ENCODE measurements at places on chromosomes 2 and 18.

DNA sequence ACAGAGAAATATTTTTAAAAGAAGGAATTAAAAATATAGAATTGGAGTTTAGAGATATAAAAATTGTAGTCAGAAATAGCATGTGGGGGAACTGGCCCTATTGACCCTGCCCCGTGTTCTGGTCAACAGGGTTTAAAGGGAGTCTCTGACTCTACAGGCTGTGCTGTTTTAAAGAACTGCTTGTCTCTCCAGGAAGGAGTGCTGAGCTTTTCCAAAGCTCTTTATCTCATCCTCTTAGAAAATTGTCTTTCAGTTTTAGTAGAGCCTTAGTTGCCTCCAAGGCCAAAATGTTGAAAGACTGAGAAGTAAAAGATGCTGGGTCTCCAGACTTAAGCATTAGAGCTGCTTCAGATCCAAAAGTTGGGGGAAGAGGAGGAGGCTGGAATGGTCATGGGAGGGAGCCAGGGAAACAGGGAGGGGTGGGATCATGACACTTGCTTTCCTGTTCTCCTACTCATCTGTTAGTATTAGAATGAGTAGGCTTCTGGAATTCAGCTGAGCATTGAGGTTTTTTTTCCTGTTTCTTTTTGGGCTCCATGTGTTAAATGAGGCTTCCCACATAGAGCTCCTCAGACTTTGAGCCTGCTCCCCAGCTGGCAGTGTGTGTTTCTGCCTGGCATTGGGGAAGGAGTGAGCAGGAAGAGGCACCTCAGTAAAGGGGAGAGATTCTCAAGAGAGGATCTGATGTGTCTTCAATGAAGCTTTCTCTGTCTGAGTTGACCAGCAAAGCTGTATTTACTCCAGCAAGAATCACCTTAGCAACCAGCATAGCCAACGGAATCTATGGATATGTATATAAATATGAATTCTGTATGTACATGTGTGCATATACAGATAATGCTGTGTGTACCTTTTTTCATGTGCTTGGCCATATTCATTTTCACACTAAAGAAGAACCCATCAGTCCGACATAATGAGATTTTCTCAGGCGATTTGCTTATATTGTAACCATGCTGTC is 186.8 kb upstream of the FBXO11 start:
- DNase-seq: no peak

GRCh38 chr2:129191530-129191929 is 787.9 kb upstream of the RAB6C start:
- DNase-seq: no peak

DNA sequence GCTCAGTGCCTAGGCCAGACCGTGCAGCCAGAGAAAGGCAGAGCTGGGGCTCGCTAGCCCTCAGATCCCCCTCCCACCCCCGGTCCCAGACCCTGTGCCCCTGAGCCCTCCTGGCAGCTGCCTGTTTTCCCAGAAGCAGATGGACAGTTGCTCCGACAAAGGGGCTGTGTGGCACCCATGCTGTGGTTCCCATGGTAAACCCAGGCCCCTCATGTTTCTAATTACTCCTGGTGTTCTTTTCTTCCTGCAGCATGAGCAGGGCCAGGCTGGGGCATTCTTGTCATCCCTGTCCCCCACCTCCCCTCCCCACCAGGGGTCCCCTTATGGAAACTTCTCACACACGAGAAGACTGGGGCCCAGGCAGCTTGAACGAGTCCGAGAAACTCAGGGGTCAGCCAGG is 269.6 kb downstream of the HAUS1 start:
- DNase-seq: no peak

DNA sequence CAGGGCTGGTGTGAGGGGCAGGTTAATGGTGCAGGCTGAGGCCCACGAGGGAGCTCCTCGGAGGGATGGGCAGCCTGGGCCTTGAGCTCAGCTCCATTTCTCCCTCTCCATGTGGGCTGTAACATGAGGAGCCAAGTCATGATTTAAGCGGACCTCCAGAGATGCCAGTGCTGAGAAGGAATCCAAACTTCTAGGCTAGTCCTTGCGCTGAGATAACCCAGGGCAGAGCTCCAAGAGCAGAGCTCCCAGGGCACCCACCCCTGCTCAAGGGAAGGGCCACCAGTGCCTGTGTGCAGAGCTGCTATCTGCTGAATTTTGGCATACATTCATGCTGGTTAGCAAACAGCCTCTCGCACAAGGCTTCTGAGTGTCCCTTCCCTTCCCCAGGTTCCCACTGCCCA is 95.1 kb downstream of the MRO start:
- no peak for DNase-seq

GRCh38 chr2:155026651-155027174 is 328.2 kb downstream of the KCNJ3 start:
- DNase-seq: no peak

DNA sequence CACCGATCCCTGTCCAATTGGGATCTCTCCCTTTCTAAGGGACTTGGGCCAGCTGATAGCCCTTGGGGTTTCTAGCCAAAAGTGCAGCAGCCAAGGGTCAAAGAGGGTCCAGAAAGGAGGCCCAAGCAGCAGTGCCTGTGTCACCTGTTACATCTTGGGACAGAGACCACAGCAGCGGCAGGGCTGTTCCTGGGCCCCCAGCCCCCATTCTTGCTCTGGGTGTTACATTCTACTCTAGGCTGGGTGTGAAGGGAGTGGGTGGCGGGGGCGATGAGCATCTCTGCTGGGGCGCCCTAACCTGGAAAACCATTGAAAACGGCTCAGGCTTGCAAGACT is 1.2 kb downstream of the PAX3 start:
- DNase-seq: no peak

GRCh38 chr2:218582076-218582475 is 13.4 kb downstream of the CNOT9 start:
- DNase-seq: no peak

DNA sequence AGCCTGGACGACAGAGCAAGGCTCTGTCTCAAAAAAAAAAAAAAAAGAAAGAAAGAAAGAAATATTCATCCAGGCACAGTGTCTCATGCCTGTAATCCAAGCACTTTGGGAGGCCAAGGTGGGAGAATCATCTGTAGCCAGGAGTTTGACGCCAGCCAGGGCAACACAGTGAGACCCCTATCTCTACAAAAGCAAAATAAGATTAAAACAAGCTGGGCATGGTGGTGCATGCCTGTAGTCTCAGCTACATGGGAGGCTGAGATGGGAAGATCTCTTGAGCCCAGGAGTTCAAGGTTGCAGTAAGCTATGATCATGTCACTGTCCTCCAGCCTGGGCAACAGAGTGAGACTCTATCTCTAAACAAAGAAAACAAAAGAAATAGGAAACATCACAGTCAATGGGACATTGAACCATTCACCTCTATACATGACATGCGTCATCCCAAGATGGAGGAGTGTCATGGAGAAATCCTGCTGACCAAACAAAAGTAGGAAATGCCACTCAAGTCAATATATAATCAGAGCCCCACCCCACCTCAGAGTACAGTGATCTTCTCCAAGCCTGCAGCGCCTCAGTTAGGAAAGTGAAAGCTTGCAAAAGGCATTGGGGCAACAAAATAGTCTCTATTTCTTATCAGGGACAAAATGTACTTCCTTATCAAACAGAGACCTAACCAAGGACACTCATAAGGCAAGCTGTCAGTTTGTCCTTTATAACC is 9.8 kb downstream of the FEV start:
- DNase-seq: no peak

DNA sequence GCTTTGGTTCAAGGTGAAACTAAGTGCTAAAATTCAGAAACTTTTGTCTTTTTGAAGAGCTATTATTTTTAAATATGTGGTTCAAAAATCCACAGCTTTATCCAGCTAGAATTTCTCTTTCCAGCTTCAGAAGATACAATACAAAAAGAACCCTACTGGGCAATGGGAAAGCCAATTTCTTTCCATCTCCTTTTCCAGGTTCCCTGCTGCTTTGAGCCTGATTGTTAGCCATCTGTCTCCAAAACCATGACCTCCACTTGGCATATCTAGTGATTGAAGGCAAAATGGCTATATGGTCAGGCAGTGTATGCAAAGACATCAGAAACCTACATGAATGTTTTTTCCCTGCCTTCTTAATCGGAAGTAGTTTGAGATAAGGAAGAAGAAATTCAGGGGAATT is 134.1 kb downstream of the KCNH7 start:
- peak; percentile 77 for DNase-seq

- DNase-seq: no peak
Measured at GRCh38 chr18:39318462-39318861, 1752.9 kb upstream of the CELF4 start.

- no peak for DNase-seq
Measured at GRCh38 chr2:107721586-107721985, 105.1 kb upstream of the RGPD4 start.

DNA sequence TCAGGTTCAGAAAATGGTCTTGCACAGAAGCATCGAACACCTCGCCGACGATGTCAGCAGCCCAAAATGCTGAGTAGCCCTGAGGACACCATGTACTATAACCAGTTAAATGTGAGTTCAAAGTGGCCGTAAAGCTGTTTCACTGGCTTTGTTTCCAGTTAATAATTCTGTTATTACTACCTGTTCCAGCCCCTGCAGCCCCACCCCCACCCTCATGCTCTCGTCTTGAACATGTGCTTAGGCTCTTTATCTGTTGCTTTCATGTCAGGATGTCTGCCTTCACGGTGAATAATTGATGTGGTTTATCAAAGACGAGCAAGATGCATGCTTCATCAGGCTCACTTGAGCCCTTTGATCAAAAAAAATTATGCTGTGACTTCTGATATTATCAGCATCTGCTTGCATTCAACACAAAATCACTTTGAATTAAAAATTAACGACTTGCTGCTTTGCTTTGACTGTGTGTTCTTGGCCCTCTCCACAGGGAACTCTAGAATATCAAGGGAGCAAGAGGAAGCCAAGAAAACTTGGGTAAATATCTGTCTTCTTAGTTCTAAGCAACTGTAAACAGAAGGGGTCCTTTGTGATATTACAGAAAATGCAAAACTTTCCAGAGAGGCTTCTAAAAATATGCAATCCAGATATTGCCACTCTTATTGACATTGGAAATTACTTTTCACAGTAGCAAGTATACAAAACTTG is 63.4 kb upstream of the SP5 start:
- DNase-seq: no peak

DNA sequence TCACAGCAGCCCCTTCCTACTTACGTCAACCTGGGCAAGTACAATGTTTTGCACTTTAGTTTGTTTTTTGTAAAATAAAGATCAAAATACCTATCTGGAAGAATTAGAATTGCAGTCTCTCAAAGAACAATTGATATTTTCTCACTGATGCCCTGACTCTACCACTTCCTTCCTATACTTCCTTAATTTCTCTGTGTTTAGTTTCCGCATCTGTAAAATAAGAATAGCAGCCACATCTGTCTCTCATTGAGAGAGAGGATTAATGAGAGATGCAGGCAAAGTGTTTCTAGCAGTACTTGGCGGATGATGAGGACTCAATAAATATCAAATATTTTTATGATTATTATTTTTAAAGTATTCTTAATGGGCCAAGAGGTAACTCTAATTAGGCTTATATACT is 122.6 kb upstream of the PIEZO2 start:
- no peak for DNase-seq

- DNase-seq: no peak
Measured at GRCh38 chr2:79275197-79275596, 115.6 kb upstream of the REG3A start.

- no peak for DNase-seq
Measured at GRCh38 chr2:169285531-169286235, 76.7 kb downstream of the LRP2 start.

GRCh38 chr2:7403092-7403775 is 486.0 kb downstream of the RNF144A start:
- DNase-seq: no peak

DNA sequence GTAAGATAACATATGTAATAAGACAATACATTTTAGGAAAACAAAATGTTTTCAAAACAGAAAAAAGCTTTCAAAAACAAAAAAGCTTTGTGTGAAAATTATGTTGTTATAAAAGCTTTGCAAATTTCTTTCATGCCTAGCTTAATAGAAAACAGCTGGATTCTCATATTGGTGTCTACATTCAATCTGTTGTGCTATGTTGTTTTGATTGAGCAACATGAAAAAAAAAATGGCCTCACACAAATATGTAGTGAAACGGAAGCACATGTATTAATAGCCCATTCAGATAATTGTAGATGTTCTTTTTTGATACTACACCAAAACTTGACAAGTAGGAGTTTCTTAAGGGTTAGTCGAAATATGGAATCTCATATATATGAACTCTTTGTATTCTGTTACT is 197.5 kb downstream of the ZEB2 start:
- DNase-seq: no peak

- no peak for DNase-seq
Measured at GRCh38 chr2:112814278-112814677, 22.3 kb downstream of the IL1B start.

DNA sequence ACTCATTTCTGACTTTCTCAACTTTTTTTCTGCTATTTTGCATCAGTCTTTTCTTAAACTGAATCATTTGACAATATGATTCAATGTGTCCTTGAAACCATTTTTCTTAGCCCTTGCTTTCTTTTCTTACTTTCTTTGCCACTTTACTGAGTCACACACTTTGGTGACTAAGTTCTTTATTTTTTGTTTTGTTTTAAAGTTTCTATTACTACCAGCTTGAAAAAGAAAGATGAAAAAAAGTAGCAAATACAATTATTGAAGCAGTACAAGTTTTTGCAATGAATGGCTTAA is 116.5 kb downstream of the DOCK10 start:
- no peak for DNase-seq

DNA sequence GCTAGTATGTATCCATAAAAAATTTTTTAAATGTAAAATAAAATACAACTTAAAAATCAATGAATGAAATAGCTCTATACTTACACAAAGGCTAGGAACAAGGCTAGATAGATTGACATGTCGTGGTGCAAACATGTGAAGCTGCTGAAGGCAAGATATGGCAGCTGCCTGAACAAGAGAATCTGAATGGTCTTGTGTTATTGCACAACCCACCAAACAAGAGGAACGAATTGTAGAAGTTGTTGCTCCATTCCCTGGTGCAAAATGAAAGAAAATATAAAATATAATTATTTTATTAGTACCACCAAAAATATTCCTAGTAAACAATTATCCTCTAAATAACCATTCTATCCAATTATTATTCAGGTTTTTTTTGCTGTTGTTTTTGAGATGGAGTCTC is 46.4 kb downstream of the HEATR5B start:
- no peak for DNase-seq

DNA sequence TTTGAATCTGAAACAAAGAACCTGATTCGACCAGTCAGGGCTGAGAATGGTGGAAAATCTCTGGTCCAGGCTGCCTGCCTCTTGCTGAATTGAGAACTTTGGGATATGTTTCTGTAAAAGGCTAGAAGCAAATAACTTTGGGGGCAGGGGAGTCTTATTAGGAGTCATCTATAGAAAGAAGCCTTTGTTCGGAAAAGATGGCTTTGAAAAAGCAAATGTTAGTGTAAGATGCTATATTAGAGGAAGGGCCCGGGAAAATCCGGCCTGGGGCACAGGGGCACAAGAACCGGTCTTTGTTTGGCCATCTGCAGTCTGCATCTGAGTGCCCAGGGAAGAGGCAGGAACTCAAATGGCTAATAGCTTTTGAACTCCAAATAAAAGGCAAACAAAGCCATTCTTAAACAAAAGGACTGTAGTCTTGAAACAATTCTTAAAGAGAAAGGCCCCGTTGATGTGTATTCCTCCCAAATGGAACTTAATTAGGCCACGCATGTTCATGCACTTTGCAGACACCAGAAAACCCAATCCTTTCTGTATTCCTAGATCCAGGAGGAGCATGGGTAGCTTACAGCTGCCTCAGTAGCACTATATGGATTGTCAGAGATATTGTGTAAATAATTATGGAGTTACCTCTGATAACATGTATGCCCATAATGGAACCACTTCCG is 180.0 kb upstream of the ARL4C start:
- no peak for DNase-seq

- DNase-seq: no peak
Measured at GRCh38 chr2:217162533-217162932, 302.7 kb upstream of the TNP1 start.
